Activated CD4-positive, alpha-beta T cell treated with anti-CD3 and anti-CD28 coated beads for 36 hours (primary cell): ENCODE measurements at places on chromosomes 5 and 9.

DNA sequence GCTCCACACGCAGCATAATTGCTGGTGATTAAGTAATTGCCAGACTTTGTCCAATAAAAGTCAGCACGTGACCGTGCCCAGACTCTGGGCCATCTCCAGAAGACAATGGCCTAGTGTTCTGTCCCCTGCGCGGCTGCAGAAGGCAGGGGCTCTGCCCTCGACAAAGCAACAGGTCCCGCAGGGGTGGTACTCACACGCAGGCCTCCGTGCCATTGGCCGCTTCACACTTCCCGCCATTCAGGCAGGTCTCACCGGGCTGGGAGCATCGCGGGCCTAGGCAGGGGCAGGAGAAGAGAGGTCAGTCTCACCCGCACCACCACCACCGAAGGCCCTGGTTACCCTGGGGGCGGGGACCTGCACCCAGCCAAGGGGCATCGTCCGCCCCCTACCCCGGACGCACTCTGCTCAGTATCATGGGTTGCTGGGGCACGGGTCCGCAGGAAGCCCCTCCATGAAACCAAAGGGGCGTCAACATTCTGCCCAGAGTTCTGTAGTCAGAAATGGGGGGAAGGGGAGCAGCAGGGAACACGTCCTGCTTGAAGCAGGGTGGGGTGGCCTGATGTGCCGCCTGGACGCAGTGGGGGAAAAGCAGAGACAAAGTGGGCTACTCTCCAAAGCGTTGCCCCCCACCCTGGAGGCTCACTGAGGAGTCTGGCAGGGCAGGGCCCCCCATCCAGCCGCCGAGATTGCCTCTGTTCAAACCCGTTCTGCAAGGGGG, 1.9 kb downstream of the NOTCH1 start:
- peak; percentile 20 for DNase-seq

- DNase-seq = no peak
Observed at GRCh38 chr5:133415906-133416305, 196.4 kb downstream of the FSTL4 start.

- DNase-seq = no peak
Observed at GRCh38 chr9:7342229-7342628, 457.3 kb downstream of the DMAC1 start.

DNA sequence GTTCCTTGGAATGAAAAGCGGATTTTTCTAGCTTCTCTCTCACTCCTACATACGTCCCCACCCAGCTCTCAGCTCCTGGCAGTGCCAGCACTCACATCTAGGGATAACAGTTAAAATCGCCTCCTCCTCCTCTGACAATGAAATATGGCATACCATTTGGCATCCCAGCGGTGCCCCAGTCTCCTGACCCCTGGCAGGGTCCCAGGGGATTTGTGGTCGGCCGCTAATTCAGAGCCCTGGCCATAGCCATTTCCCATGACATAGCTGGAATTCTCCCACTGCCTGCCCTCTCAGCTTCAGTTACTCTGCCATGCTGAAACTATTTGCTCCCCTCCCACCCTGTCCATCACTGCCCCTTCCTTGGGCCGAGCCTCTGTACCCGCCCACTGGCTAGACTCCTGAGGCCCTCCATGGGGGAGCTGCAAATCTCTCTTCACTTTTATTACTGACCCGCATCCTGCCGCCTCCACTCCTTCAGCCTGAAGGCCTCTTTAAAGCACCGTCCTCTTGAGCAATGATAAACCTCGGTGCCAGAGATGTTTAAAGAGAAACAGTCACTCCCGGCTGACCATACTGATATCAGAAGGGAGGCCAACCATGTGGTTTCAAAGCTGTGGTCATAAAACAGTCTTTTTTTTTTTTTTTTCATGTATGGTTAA, 139.8 kb downstream of the SLIT3 start:
- no peak for DNase-seq

- no peak for DNase-seq
Observed at GRCh38 chr5:112795944-112796678, 58.4 kb downstream of the APC start.

- no peak for DNase-seq
Observed at GRCh38 chr9:31807574-31808256, 576.7 kb upstream of the ACO1 start.
